Vagina (tissue), 2 donors: ENCODE measurements at places on chromosomes 3 and 15. TPM values are rescaled to one million over a fixed set of nuclear protein-coding genes. Genes with fewer than 3 reads are reported as not detected.

TPRG1 gene
- total RNA-seq, result 21.6 TPM

STAC gene
- total RNA-seq, result 3.9 TPM

GP5 gene
- total RNA-seq, result not detected

WNT7A gene
- total RNA-seq, result not detected

DNA sequence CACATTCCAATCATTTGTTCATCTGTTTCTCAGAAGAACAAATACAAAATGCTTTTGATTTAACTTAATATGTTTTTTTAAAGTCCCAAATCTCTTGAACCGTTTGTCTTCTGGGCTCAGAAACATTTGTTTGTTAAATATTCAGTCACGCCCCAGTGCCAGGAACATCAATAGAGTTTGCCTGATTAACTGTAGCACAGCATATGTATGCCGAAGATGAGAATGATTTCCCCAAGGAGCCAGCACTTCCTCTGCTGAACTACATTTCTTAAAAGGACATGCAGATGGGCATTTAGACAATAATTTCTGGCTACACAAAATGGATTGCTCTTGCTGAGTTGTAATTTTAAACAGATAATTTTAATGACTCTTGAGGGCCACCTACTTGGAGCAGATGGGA is 191.6 kb upstream of the FAM3D start:
- no peak overlapping the region for H3K27ac ChIP-seq
- no peaks in the 10 kb centered on the region for H3K4me1 ChIP-seq
- H3K27me3 ChIP-seq, result no peaks in the 10 kb centered on the region
- no peaks in the 10 kb centered on the region for H3K36me3 ChIP-seq
- DNase-seq, result no peak

GRCh38 chr15:99050328-99050980 is 42.9 kb upstream of the PGPEP1L start:
- no peak overlapping the region for H3K27ac ChIP-seq
- H3K27me3 ChIP-seq, result no peaks in the 10 kb centered on the region
- DNase-seq, result peak; percentile 27

DNA sequence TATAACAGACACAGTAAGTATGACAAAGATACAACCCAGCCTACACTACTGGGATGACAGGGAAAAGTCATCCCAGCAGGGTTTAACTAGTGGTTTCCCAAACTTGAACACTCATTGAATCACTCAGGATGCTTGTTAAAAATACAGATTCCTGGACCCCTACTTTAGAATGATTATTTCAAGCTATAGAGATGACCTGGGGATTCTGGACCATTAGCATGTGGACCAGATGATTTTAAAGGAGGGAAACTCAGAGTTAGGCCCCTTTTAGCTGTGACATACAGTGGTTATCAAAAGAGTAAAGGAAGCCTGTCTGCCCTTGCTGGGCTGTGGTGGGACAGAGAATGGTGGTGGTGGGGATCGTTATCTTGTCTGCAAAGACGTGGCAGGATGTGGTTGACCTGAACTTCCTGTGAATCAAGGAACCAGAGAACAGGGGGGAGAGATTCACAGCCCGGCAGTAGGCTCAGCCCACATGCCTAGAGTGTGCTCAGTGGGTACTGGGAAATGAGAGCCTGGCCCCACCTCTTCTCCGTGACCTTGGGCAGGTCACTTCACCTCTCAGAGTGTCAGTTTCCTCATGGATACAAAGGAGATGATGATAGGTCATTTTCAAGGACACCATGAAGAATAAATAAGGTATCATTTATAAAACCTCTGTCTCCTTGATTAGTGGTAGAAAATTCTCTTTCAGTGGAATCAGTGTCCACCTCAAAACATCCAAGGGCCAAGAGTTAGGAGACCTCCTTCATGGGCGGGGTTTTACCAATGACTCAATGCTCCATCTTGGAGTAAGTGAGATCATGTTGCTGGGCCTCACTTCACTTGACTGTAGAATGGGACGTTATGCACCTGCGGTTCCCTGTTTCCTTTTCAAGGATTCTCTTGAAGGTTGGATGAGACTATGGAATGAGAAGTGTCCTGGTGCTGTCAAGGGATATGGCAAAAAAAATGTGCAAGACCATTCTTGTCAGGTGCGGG is 306.5 kb downstream of the RPLP1 start:
- no peak overlapping the region for H3K27ac ChIP-seq
- H3K36me3 ChIP-seq, result no peaks in the 10 kb centered on the region
- no peak for DNase-seq
- H3K4me1 ChIP-seq, result peaks cover 17% of the 10 kb centered on the region
- no peaks in the 10 kb centered on the region for H3K27me3 ChIP-seq
